Right renal pelvis (tissue), 4 donors: ENCODE measurements at places on chromosomes 16 and 17. TPM values are rescaled to one million over a fixed set of nuclear protein-coding genes. Genes with fewer than 3 reads are reported as not detected.

GRCh38 chr16:88510091-88510994 lies 57.3 kb downstream of the ZFPM1 start:
- DNase-seq, result no peak

GRCh38 chr16:74309789-74310781 lies 13.5 kb downstream of the PSMD7 start:
- DNase-seq, result no peak

DNA sequence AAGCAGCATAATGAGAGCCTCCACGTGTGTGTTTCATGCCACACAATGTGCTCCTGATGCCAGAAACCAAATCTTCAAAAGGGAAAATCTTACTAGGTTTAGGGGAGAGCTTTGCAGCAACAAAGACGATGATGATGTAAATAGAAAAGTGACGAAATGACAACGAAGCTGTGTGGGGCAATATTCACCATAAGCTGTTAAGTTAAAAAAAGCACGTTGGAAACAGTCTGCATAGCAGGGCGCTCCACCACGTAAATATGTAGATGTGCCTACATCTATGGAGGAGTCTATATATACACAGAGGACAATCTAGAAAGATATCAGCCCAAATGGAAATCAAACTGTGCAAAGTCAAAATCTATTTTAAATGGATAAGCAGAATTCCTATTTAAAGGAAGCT lies 61.0 kb downstream of the RPH3AL start:
- no peak for DNase-seq

The TBC1D26 gene
- polyA plus RNA-seq, result 0.77 TPM

- DNase-seq, result no peak
Observed at GRCh38 chr16:21260870-21261791, 17.0 kb downstream of the CRYM start.

The CSH1 gene
- 0.98 TPM for polyA plus RNA-seq

The HBM gene
- 4.0 TPM for polyA plus RNA-seq

DNA sequence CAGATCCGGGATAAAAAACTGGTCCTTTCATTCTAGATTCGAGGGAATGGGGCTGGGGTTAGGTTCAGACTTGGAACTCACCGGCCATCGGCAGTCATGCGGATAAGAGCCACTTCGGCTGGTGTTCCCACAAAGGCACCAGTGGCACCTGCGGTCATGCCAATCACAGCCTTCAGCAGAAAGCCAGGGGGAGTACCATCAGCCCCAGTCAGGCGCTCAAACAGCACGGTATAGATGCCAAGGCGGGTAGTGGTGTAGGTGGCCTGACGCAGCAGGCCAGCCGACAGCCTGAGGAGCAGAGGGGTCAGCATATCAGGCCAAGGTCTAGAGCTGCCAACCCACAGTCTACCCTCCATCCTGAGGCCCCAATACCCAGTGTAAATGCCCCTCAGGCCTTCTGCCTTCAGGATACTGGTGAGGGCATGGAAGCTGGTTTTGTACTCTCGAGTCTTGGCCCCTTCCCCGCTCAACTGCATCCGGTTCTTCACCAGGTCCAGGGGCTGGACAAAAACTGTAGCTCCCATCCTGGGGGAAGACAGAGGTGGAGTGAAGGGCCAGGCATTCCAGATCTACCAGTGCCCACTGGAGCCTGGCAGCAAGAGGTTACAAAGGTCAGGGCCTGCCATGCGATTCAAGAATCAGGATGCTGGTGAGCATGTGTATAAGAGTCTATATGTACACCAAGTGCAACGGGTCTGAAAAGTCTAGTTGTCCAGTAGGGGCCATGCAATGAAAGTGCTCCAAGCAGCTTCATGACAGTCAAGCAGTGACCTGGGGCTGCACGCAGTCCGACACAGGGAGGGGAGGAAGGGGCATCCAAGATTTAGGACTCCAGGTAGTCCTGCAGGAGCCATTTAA lies 929 bp downstream of the SLC25A11 start:
- no peak for DNase-seq

DNA sequence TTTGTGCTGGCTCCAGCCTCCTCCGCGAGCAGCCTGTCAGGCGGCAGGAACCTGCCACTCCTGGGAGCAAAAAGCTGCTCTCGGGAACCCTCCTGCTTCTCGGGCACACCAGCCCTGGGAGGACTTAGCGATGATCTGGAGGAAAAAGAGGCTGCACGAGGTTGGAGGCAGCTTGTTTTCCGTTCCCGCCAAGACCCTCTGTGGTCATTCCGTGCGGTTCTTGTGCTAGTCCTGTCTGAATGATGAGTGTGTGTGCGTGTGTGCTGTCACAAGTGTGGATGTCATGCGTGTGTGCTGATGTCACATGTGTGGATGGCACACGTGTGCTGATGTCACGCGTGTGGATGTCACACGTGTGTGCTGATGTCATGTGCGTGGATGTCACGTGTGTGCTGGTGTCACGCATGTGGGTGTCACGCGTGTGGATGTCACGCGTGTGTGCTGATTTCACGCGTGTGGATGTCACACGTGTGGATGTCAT lies 150.0 kb downstream of the NPIPB11 start:
- DNase-seq, result no peak

The KRTAP4-6 gene
- not detected for polyA plus RNA-seq

DNA sequence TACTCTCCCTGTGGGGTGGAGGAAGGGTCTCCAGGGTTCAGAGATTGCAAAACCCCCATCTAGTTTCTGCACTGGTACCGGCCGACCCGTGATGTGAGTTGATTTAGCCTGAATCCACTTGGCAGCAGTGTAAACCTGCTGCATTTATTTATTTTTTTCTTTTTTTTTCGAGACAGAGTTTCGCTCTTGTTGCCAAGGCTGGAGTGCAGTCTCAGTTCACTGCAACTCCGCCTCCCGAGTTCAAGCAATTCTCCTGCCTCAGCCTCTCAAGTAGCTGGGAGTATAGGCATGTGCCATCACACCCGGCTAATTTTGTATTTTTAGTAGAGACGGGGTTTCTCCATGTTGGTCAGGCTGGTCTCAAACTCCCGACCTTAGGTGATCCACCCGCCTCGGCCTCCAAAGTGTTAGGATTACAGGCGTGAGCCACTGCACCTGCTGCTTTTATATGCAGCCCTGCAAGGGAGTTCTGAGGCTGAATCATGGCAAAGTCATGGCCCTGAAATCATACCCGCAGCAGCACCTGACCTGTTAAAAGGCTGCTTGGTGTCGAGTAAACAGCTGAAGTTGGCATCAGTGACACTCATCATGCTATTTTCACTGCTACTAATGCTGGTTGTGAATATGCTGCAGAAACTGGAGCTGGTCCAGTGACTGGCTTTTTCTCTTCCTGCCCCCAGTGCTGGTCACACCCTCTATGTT lies 21.4 kb downstream of the DEXI start:
- DNase-seq, result no peak
